Spleen (tissue), 13 donors: ENCODE measurements at places on chromosomes 3 and 15. TPM values are rescaled to one million over a fixed set of nuclear protein-coding genes. Genes with fewer than 3 reads are reported as not detected.
A peak's percentile ranks its signal among the peaks of the same experiment; 100 is the strongest.

The SKOR1 gene
- total RNA-seq, result 0.57 TPM

The COLQ gene
- total RNA-seq, result 6.0 TPM

The EPHA6 gene
- total RNA-seq, result not detected

The CHRFAM7A gene
- total RNA-seq, result 13.3 TPM

The SPINT1 gene
- total RNA-seq, result 11.9 TPM

GRCh38 chr15:92082006-92082843 lies 228.7 kb downstream of the SLCO3A1 start:
- H3K4me1 ChIP-seq, result peaks cover 24% of the 10 kb centered on the region
- H3K4me3 ChIP-seq, result no peak overlapping the region
- no peaks in the 10 kb centered on the region for H3K36me3 ChIP-seq
- H3K27ac ChIP-seq, result no peak overlapping the region
- DNase-seq, result no peak

DNA sequence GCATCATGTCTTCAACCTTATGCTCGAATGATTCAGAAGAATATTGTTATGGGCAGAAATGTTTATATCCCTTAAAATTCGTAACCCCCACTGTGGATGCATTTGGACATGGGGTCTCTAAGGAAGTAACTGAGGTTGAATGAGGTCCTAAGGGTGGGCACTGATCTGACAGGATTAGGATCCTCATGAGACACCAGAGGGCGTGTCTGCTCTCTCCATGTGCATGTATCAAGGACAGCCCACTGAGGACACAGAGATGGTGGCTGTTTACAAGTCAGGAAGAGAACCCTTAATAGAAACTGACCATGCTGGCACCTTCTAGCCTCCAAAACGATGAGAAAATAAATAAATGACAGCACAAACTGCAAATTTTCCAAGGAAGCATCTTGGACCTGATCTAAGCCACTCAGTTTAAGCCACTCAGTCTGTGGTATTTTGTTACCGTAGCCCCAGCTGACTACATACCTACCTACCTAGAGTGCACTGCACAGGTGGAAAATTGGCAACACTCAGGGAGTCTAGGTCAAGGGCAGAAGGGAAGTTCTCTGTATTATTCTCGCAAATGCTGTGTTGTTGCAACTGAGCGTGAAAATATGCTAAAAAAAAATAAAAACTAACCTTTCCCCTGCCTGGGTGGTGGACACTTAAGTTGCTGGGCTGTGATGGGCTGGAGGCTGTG lies 126.6 kb downstream of the TJP1 start:
- H3K27ac ChIP-seq, result no peak overlapping the region
- no peak overlapping the region for H3K4me3 ChIP-seq
- no peaks in the 10 kb centered on the region for H3K36me3 ChIP-seq
- no peak for DNase-seq

GRCh38 chr3:134753999-134754742 lies 40.9 kb upstream of the EPHB1 start:
- peaks cover 17% of the 10 kb centered on the region for H3K27me3 ChIP-seq
- no peaks in the 10 kb centered on the region for H3K4me1 ChIP-seq
- H3K27ac ChIP-seq, result no peak overlapping the region
- H3K36me3 ChIP-seq, result no peaks in the 10 kb centered on the region
- no peak overlapping the region for H3K4me3 ChIP-seq

- no peaks in the 10 kb centered on the region for H3K4me1 ChIP-seq
- peaks cover 95% of the 10 kb centered on the region for H3K36me3 ChIP-seq
- H3K27ac ChIP-seq, result no peak overlapping the region
These were observed 31.3 kb downstream of the TFRC start for GRCh38 chr3:196050597-196050996.

- H3K36me3 ChIP-seq, result no peaks in the 10 kb centered on the region
- H3K4me1 ChIP-seq, result no peaks in the 10 kb centered on the region
- H3K4me3 ChIP-seq, result no peak overlapping the region
- H3K27ac ChIP-seq, result no peak overlapping the region
- no peak for DNase-seq
These were observed 84.8 kb downstream of the DCLK3 start for GRCh38 chr3:36679384-36680200.

DNA sequence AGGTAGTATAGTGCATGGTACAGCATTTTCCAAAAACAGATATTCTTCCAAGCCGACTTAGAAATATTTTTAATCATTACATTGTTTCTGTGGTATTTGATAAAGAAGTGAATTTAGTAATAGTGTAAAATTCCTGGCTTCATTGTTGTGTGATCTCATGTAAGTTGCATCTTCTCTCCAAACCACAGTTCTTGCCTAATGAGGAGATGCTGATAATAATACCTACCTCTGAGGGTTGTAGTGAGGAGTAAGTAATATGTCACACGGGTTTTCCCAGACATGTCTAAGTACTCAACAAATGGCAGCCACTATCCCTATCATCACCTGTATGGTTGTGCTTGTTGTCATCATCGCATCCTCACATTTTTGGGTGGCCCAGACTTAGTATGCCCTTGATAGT lies 167.3 kb downstream of the SLCO3A1 start:
- H3K27ac ChIP-seq, result peak overlapping the region; percentile 72
- DNase-seq, result no peak
- peaks cover 7% of the 10 kb centered on the region for H3K4me1 ChIP-seq
- no peak overlapping the region for H3K4me3 ChIP-seq
- H3K36me3 ChIP-seq, result no peaks in the 10 kb centered on the region

DNA sequence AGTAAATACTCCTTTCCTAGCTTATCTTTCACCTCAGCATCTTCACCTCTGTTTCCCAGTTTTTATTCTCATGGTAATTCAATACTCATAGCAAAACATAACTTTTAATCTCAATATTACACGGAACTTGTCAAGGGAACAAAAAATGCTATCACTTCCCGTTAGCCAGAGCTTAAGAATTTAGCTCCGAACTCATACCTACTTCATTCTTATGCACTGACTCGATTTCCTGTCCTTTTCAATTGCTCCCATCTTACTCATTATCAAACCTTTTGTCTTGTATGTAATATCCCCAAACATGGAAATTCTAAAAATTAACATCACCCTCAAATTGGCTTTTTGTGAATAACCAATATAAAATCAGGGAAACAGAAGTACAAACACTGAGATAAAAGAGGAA lies 28.2 kb downstream of the MYEF2 start:
- DNase-seq, result no peak
- peaks cover 37% of the 10 kb centered on the region for H3K36me3 ChIP-seq
- H3K4me1 ChIP-seq, result no peaks in the 10 kb centered on the region
- H3K27ac ChIP-seq, result no peak overlapping the region
- no peaks in the 10 kb centered on the region for H3K27me3 ChIP-seq
- no peak overlapping the region for H3K4me3 ChIP-seq

DNA sequence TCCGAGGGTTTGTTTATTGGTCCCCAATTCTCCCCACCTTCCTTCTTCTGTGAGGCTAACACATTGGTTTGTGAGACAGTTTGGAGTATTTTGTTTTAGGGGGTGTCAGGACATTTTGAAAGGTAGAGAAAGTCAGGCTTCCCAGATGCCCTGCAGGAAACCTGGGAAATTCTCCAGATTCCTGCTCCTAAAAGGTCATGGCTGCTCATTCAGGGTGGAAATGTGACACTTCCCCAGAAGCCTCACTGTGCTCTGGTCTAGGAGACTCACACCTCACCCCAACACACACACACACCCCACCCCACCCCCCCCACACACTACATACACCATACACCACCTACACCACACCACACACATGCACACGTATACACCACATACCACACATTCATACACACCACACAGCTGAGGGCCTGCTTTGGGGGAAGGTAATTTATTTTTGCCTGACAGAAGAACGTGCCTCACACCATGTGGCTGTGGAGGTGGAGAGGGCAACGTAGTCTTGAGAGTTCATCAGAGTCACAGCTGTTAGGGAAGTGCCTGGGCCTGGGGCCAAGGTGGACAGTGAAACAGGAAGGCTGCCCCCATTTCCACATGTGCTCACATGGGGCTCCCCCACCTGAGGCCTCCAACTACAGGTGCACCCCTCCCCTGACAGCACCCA lies 40.4 kb upstream of the LIMD1 start:
- no peaks in the 10 kb centered on the region for H3K36me3 ChIP-seq
- H3K27ac ChIP-seq, result no peak overlapping the region
- no peak overlapping the region for H3K4me3 ChIP-seq
- DNase-seq, result peak; percentile 85
- H3K4me1 ChIP-seq, result peaks cover 46% of the 10 kb centered on the region
